Activated CD4-positive, alpha-beta T cell treated with anti-CD3 and anti-CD28 coated beads for 48 hours (primary cell): ENCODE measurements at places on chromosomes 13 and 19.

DNA sequence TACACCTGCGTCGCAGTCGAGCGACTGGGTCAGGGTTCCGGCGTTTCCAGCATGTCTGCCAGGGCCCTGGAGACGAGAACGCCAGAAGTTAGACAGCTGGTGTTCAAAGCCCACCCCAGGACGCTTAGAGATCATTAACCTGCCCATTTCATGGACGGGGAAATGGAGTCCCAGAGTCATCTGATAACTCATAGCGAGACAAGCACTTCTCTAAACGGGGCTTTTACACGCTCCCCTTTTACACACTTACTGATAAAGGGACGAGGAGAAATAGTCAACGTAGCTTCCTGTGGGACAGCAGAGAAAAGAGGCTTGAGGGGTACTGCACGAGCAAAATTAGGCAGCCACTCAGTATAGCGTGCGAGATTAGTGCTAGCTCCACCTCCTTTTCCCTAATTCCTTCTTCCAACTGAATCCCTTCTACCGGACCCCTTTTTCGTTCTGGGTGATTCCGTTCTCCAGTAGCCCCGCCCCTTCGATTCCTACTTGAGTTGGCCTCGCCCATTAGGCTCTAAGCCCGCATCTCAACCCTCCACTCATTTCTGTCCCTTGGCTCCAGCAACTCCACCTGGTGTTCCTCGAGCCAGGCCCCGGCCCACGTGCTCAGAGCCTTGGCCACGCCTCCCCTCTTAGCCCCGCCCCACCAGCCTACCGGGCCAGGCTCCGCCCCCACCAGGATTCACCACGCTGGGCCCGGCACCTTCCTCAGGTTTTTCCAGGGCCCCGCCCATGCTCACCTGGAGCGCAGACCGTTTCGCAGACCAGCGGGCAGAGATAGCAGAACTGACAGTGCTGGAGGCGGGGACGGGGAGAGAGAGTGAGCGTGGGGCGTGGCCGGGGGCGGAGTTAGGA lies 3.7 kb downstream of the HRC start:
- DNase-seq, result peak; percentile 71

DNA sequence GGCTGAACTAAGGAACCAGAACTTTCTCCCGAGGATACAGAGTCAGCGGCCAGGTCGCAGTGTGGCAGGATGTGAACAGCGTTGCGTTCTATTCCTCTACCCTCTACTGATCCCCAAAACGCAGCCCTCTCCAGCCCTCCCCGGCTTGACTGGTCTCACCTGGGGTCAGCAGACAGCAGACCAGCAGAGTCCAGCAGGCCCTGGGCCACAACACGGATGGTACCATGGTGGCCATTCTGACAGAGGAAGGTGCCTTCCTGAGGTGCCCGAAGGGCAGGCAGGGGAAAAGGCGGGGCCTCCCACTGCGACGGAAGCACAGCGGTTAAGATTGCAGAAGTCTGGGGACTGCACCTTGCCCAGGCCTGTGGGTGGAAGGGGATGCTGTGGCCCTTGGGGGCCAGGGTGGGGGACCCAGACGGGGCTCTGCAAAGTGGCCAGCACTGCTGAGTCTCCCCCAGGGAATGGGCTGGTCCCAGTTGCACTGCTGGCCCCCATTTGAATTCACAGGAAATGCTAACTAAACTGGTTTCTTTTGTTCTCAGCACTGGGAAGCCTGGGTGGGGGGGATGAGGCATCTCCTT lies at the start of gene ICAM3:
Gene ICAM3, minus strand, starts transcription at position 245 of the 581 bp plus-strand sequence. Its CDS starts 10 bp downstream, at position 235.
- peak; percentile 81 for DNase-seq

- DNase-seq, result peak; percentile 73
Observed at GRCh38 chr13:39777527-39778061, 122.1 kb downstream of the COG6 start.

GRCh38 chr19:28332351-28332750 lies 880.6 kb downstream of the UQCRFS1 start:
- DNase-seq, result no peak

- no peak for DNase-seq
Observed at GRCh38 chr19:48632692-48633147, 4.5 kb downstream of the DBP start.
